Coronary artery (tissue), 2 donors: ENCODE measurements at places on chromosomes 12 and 14.

DNA sequence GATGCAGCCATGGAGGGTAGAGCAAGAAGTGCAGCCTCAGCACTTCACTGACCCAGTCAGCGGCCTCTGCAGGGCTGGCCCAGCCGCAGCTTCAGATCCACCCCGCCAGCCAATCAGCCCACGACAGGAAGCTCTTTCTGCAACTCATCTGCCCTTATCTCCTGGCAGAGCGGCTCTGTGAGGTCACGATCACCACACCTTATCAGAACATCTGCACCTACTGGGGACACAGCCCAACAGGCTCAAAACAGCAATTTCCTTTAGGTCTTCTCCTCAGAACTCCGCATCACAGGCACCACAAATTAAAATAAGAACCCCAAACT, 287.3 kb downstream of the BCL11B start:
- peak; percentile 28 for DNase-seq

- DNase-seq = peak; percentile 67
Observed at GRCh38 chr14:104291123-104292000, 153.0 kb downstream of the KIF26A start.

- DNase-seq = no peak
Observed at GRCh38 chr14:87966816-87967215, 26.2 kb downstream of the GALC start.

DNA sequence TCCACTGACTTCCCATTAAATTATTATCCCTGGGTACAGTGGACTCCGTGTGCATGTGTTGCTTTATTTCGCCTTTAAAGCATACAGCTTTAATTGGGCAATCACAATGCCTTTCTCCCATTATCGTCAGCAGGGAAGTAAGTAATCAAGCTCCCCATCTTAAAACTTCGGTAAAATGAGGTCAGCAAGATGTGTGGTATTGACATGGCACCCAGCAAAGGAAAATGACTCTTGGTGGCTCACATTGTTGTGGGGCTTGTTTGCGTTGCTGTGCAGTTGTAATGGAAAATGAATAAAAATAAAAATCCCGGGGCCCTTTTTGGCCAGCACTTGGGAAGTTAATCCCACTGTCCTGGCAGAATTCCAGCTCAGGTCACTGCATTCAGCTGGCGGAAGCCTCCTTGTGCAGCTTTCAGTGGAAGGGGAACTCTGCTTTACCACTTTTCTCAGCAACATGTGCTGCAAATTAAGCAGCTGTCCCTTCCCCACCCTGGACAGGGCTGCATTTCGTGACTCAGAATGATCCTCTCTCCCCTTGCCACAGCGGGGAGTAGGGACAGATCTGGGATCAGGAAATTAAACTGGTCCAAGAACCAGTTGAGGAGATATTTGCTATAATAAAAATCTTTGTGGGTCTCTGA, 13.9 kb upstream of the ATP2A2 start:
- DNase-seq = peak; percentile 77

GRCh38 chr14:58656671-58657411, 19.1 kb downstream of the DACT1 start:
- no peak for DNase-seq

DNA sequence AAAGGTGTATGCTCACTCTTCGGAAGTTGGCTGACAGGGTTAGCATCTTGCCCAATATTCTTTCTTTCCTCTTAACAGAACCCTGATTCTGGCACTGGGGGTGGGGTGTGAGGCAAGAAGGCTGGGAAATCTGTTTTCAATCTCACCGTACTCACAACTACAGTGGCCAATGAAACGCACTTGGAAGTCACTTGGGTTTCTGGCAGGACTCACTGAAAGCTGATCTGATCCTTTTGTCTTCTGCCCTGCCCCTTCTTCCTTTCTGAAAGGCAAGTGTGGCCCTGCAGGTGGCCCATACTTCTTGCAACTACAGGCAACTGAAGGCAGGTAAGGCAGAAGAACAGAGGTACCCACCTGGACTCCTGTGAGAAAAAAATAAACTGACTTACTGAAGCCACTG, 106.9 kb downstream of the STXBP6 start:
- DNase-seq = no peak

GRCh38 chr12:2336409-2336829, 283.6 kb downstream of the CACNA1C start:
- DNase-seq = no peak

GRCh38 chr12:108849660-108850059, 7.7 kb downstream of the SSH1 start:
- no peak for DNase-seq

GRCh38 chr14:26385310-26385709, 212.5 kb downstream of the NOVA1 start:
- no peak for DNase-seq

DNA sequence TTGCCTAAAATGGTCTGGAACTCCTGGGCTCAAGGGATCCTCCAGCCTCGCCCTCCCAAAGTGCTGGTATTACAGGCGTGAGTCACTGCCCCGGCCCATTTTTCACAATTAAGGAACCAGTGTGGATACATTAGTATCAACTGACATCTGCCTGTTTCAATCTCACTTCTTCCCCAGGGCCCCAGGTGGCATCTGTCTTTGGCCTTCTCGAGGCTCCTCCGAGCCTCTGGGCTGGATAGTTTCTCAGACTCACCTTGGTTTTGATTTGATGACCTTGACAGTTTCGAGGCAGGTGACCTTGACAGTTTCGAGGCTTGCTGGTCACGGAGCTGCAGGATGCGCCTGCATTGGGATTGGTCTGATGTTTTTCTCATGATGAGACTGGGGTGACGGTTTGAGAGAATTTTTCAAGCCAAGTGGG, 41.0 kb upstream of the NCOR2 start:
- no peak for DNase-seq

GRCh38 chr12:92871116-92871515, 58.0 kb downstream of the EEA1 start:
- no peak for DNase-seq

DNA sequence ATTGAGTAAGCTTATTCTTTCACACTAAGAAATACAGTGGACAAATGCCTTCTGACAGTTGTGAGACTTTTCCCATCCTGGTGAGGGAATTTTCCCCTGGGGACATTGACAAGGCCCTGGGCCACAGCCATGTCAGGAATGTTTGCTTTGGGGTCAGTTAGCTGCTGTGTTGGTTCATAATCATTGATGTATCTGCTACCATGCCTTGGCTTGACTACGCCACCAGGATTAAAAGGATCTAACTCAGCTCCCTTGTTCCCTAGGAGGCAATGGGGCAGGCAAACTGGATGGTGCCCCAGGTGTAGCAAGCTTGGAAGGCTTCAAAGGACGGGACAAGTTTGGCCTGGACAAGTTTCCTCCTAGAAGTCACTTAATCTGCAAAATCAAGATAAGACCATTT, 3.1 kb upstream of the CCDC88C start:
- no peak for DNase-seq
